Activated CD8-positive, alpha-beta memory T cell treated with anti-CD3 and anti-CD28 coated beads for 1 hour (primary cell): ENCODE measurements at places on chromosomes 4 and X.
A peak's percentile ranks its signal among the peaks of the same experiment; 100 is the strongest.

GRCh38 chrX:37000140-37000539 lies 8.0 kb upstream of the FAM47C start:
- no peak for DNase-seq

GRCh38 chrX:101347859-101348451 lies 587 bp downstream of the TIMM8A start:
- DNase-seq: no peak

- DNase-seq: peak; percentile 49
Measured at GRCh38 chr4:2797545-2798305, 4.8 kb downstream of the SH3BP2 start.

GRCh38 chr4:122766950-122767349 lies 34.4 kb downstream of the BBS12 start:
- no peak for DNase-seq

GRCh38 chrX:9291629-9292028 lies 173.2 kb upstream of the TBL1X start:
- DNase-seq: no peak

DNA sequence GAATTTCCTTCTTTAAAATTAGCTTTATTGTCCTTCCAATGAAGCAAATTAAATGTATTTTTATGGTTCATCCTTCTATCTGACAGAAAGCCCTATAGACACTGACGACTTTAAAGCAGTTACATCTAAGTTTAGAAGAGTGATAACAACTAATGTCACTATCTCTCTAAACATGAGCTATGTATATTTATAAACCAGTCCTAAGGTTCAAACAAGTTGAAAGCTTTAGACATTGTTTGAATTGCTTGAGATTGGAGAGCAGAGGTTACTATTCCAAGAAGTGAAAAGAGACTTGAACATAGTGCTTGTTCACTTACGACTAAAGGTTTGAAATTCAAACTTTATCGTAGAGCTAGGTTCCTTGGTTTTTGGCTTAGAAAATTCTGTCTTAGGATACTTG lies 30.2 kb upstream of the EIF1AX start:
- DNase-seq: no peak
